ENCODE measurements at places on chromosomes 5 and 9. TPM values are rescaled to one million over a fixed set of nuclear protein-coding genes. Genes with fewer than 3 reads are reported as not detected.
A peak's percentile ranks its signal among the peaks of the same experiment; 100 is the strongest.

The SLCO4C1 gene
- 29.5 TPM for total RNA-seq

The NMUR2 gene
- total RNA-seq: not detected

The MTRR gene
- 92.9 TPM for total RNA-seq

- peaks cover 17% of the 10 kb centered on the region for H3K4me1 ChIP-seq
- H3K27me3 ChIP-seq: peaks cover 43% of the 10 kb centered on the region
- no peak overlapping the region for H3K27ac ChIP-seq
- H3K4me3 ChIP-seq: no peak overlapping the region
- DNase-seq: no peak
- no peaks in the 10 kb centered on the region for H3K36me3 ChIP-seq
Observed at GRCh38 chr9:133656211-133657119, 20.3 kb downstream of the DBH start.

- no peak overlapping the region for H3K4me3 ChIP-seq
- H3K36me3 ChIP-seq: peaks cover 68% of the 10 kb centered on the region
- no peak overlapping the region for H3K27ac ChIP-seq
- DNase-seq: no peak
- peaks cover 28% of the 10 kb centered on the region for H3K4me1 ChIP-seq
Observed at GRCh38 chr5:178207917-178208280, 3.6 kb downstream of the HNRNPAB start.

DNA sequence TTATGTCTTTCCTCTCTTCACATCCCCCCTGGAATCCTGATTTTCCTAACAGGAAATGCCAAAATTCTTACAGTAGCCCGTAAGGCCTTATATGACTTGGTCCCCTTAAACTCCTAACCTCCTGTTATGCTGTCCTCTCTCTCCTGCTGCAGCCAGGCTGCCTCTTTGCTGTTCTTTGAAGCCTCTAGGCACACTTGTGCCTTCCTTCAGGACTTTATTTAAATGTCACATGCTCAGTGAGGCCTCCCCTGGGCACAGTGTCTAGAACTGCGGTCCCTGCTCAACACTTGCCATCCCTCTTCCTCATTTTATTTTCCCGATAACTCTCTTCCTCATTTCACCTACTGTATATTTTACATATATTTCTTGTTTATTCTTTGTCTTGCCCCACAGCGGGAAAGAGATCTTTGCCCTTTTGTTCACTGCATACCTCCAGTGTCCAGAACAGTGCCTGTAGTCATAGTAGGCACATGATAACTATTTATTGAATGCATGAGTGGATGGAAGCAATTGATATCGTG lies 5.5 kb upstream of the SHB start:
- no peaks in the 10 kb centered on the region for H3K36me3 ChIP-seq
- no peak overlapping the region for H3K27ac ChIP-seq

GRCh38 chr5:3844266-3844665 lies 248.6 kb downstream of the IRX1 start:
- no peaks in the 10 kb centered on the region for H3K27me3 ChIP-seq
- no peak overlapping the region for H3K27ac ChIP-seq
- H3K4me1 ChIP-seq: no peaks in the 10 kb centered on the region
- DNase-seq: no peak
- H3K4me3 ChIP-seq: no peak overlapping the region

- no peaks in the 10 kb centered on the region for H3K4me1 ChIP-seq
- H3K36me3 ChIP-seq: no peaks in the 10 kb centered on the region
- no peak overlapping the region for H3K27ac ChIP-seq
Observed at GRCh38 chr9:38386319-38386895, 6.1 kb upstream of the ALDH1B1 start.

DNA sequence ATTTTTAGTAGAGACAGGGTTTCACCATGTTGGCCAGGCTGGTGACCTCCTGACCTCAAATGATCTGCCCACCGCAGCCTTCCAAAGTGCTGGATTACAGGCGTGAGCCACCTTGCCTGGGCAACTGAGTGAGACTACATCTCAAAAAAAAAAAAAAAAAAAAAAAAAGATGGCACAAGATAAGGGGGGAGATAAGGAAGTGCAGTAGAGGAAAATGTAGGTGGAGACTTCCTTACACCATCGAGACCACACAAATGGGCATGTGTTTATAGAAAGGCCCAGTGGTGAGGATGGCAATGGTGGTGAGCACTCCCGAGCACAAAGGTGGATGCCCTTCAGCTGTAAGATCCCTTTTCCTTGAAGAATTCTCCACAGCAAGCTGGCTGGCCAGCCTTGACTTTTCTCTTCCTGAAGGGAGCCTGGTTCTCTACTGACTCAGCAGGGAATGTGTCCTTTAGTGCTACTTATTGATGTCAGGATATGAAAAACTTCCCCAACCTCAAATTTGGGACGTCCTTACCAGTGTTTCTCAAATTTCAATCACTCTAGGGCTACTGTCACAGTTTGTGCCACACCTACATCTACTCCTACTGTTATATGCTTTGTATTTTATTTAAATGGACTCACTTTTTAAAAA lies 28.2 kb downstream of the ERGIC1 start:
- peak overlapping the region; percentile 78 for H3K27ac ChIP-seq
- no peaks in the 10 kb centered on the region for H3K36me3 ChIP-seq
- peaks cover 78% of the 10 kb centered on the region for H3K4me1 ChIP-seq

- no peak overlapping the region for H3K4me3 ChIP-seq
- no peaks in the 10 kb centered on the region for H3K36me3 ChIP-seq
- H3K27me3 ChIP-seq: no peaks in the 10 kb centered on the region
- DNase-seq: no peak
- no peak overlapping the region for H3K27ac ChIP-seq
Observed at GRCh38 chr5:75234251-75234650, 2.4 kb downstream of the ANKRD31 start.

GRCh38 chr5:97118261-97119006 lies 24.0 kb downstream of the LIX1 start:
- no peaks in the 10 kb centered on the region for H3K4me1 ChIP-seq
- no peak overlapping the region for H3K4me3 ChIP-seq
- no peaks in the 10 kb centered on the region for H3K36me3 ChIP-seq
- H3K27me3 ChIP-seq: no peaks in the 10 kb centered on the region

DNA sequence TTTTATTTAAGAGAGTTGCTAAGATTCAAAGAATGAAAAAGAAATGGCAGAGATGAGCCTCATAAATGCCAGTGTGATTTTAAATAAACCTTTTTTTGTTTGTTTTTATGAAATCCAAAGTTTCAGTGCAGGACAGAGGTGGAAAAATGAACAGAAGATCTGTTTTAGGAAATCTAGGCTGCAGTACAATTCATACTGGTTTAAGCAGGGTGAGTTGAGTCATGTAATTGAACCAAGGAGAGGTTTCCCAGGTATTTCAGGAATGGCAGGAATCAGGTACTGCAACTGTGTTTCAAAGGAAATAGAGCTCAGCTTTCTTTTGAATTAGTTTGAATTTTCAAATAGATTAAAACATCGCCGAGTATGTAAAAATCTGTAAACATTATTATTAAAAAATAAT lies 3.0 kb upstream of the ANKRD31 start:
- H3K27me3 ChIP-seq: no peaks in the 10 kb centered on the region
- H3K36me3 ChIP-seq: no peaks in the 10 kb centered on the region
- H3K4me1 ChIP-seq: peaks cover 6% of the 10 kb centered on the region
- no peak overlapping the region for H3K27ac ChIP-seq

All from lower lobe of right lung (tissue), 2 donors.